ENCODE measurements at places on chromosomes 3 and 15. TPM values are rescaled to one million over a fixed set of nuclear protein-coding genes. Genes with fewer than 3 reads are reported as not detected.
A peak's percentile ranks its signal among the peaks of the same experiment; 100 is the strongest.

HTR3E gene
- polyA plus RNA-seq = not detected

FRMD5 gene
- 8.7 TPM for polyA plus RNA-seq

LIPH gene
- polyA plus RNA-seq = 0.18 TPM

CCDC13 gene
- 0.15 TPM for polyA plus RNA-seq

FNDC3B gene
- polyA plus RNA-seq = 12.0 TPM

FSIP1 gene
- 1.2 TPM for polyA plus RNA-seq

CYP11A1 gene
- not detected for polyA plus RNA-seq

GHRL gene
- polyA plus RNA-seq = not detected

- DNase-seq = no peak
Measured at GRCh38 chr15:97944724-97945123, 15.8 kb upstream of the ARRDC4 start.

DNA sequence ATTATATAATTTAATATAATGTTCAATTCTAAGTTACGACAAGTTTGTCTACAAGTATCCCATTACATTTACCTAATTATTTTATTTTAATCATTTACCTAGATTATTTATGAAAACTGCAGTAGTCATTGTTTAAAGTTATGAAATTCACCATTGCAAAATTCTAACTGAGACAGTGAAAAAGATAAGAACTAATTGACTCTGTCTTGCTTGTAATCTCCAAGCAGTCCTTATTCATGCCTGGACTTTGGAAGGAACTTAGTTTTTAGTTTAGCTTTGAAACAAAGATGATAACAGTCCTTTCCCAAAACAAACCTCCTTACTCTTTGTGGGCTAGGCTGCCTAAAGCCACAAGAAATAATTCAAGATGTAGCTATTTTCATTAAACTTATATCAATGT is 165.0 kb downstream of the SUCNR1 start:
- no peak for DNase-seq

DNA sequence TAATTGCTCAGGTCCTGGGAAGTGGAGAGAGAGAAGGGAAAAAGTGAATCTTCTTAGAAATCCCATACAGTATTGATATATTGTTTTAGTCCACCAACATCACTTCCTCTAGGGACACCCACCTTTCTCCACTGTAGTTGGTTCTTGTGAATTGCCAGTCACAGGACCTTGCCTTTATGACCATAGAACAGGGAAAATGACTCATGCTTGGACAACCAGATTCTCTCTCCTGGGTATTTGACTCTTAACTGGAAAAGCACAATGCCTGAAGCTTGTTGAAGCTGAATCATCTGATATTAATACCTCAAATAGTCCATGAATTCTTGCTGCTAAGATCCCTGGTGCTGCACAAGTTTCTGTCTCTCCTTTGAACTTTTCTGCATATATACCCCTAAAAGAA is 32.5 kb upstream of the DCLK3 start:
- peak; percentile 50 for DNase-seq

DNA sequence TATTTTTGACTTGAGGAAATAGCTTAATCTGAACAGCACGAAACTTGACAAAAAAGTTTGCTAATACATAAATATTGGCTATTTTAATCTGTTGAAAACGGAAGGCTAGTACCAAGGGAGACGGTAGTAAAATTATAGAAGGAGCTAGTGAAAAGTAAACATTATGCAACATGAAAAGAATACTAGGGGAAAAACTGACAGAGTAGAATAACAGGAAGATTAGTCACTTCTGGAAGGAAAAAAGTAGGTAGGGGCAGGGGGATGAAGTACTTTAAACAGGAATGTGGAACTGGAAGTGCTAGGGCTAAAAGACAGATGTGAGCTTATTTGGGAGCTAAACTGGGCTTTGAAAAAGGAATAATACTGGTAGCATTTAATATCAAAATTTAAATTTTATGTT is 60.1 kb downstream of the MBNL1 start:
- peak; percentile 62 for DNase-seq

DNA sequence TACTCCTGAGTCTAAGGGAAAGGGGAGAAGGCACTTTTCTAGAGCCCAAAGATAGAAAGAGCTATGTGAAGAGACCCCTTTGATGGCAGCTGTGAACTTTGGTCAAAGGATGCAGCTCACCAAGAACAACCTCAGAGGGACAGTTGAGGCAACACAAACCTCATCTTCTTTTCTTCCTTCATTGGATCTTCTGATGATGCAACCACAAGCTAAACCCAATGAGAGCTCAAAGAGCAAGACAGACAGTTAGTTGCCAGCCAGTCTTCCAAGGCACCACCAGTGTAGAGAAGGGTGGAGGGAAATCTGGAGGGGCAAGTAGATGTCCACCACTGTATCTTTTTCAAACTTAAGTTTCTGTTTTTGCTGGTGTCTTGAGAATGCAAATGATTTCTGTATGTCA is 10.4 kb upstream of the MNS1 start:
- DNase-seq = no peak

DNA sequence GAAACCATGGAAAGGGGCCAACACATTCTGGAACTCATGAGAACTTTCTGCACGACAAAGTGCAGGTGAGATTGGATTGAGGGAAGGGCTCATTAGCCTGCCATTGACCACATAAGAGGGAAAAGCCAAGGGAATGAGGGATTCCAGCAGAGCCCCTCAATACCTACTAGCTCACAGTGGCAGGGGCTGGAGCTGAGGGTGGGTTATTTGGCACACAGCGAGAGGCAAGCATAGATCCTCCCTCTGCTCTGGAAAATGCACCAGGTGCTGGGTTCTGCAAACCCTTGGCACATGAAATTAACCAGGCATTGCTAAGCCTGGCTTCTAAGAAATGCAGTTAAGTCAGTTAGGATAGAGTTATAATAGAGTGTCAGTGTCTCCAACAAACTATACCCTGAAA is 60.8 kb downstream of the IL16 start:
- DNase-seq = no peak

GRCh38 chr3:29348316-29348715 is 67.4 kb downstream of the RBMS3 start:
- no peak for DNase-seq

GRCh38 chr3:48431224-48432029 is 1.5 kb upstream of the PLXNB1 start:
- no peak for DNase-seq

DNA sequence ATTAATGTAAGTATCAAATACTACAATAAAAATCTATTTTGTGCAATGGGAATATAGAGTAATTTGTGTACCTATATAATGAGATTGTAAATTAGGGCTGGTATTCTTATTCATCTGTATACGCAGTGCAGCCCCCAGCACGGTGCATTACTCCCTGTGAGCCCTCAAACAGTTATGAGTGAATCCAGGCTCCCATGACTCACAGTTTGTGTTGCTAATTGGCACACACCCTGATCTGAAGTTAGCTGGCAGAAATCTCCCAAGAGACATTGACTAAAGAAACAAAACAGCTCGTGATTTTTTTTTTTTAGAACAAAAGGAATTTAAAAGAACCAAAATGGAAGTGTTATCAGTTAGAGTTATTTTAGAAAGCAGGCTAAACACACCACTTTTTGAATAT is 15.7 kb downstream of the GK5 start:
- DNase-seq = peak; percentile 47

DNA sequence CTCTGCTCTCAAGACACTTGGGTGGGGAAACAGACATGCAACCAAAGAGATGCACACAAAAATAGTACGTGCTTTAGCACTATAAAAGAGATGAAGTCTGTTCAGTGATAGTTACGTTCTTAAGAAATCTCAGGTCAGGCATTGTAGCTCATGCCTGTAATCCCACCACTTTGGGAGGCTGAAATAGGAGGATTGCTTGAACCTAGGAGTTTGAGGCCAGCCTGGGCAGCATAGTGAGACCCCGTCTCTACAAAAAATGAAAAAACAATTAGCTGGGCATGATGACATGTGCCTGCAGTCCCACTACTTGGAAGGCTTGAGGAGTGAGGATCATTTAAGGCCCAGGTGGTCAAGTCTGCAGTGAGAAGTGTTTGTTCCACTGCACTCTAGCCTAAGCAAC is 35.4 kb upstream of the GP5 start:
- no peak for DNase-seq

DNA sequence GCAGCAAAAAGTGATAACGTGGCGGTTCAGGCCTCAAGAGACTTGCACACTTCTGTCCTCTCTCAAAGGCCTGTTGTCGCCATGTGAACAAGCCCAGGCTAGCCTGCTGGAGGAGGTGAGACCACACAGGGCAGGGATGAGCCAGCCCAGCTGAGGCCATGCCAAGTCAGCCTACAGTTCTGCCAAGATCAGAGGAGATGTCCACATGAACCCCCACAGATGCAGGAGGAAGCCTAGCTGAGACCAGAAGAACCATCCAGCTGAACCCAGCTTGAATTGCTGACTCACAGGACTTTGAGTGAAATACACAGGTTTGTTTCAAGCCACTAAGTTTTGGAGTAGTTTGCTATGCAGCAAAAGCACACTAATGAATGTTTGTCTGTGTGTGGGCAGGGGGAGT is 50.3 kb upstream of the SEC13 start:
- peak; percentile 53 for DNase-seq

GRCh38 chr3:137097852-137098251 is 140.1 kb downstream of the IL20RB start:
- DNase-seq = no peak

DNA sequence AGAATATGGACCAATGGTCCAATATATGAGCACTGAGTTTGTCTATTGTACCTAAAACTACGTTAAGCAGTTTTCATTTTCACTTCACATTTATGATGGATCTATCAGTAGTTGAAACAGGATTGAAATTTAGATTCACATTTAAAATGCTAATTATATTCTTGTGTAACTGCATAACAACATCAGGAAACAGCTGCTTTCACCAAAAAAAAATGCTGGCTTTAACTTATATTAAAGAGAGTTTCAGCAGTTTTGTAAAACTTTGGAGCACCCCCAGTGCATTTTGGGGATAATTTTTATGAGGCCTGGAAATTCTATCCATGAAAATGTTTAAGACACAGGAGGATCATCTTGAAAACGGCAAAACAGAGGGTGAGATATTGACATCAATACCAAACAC is 142.8 kb upstream of the ROBO2 start:
- no peak for DNase-seq

DNA sequence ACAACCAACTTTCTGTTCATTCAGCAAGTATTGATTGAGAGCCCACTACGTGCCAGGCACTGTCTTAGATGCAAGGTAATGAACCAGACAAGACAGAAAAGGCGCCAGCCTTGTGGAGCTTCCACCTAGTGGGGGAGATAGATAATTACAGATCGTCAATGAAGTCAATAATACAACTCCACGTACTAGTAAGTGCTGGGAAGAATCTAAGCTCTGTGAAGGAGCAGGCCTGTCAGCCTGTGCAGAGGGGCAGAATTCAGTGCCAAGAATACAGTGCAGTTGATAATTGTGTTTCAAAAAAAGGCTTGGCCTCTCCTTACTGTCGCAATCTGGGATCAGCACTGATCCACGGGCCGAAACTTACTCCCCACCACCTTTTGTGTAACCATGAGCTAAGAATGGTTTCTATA is 186.3 kb downstream of the FEZF2 start:
- no peak for DNase-seq

- no peak for DNase-seq
Measured at GRCh38 chr3:184066211-184066610, 13.4 kb downstream of the HTR3C start.

DNA sequence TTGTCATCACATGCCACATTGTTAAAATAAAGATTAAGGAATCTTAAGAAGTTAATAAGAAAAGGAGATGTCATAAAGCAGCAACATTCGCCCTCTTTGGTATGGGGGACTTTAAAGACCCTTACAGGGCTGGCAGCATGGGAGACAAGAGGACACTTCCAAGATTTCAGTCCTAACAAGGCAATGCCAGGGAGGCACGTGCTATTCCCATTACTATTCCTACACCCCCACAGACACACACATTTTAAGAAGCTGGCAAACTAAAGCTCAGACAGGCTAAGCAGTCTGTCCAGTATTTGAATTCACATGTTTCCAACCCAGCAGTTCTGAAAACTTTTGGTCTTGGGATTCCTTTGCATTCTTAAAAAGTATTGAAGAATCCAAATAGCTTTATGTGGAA is 80.8 kb downstream of the WDR49 start:
- DNase-seq = no peak

- no peak for DNase-seq
Measured at GRCh38 chr3:177527182-177527581, 329.9 kb upstream of the TBL1XR1 start.

DNA sequence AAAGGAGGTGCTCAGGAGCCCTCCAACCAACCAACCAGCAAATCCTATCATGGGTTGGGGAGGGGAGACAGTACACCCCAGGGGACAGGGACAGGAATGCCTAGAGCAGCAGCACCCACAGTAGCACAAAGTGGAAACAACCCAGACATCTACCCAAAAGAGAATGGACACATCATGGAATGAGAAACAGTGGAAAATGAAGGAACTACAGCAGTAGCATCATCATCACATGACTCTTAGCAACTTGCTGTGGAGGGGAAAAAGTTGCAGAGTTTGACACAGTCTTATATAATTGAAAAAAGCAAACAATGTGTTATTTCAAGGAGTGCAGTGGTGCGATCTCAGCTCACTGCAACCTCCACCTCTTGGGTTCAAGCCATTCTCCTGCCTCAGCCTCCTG is 11.0 kb downstream of the C3orf22 start:
- DNase-seq = no peak

Data from mammary epithelial cell (primary cell).